ENCODE measurements at places on chromosomes 11 and 22. TPM values are rescaled to one million over a fixed set of nuclear protein-coding genes. Genes with fewer than 3 reads are reported as not detected.

Gene GRAP2
- total RNA-seq, result 1.2 TPM

Gene SHISA8
- total RNA-seq, result not detected

Gene XNDC1N
- 7.8 TPM for total RNA-seq

Gene CTSW
- not detected for total RNA-seq

Gene SHANK3
- total RNA-seq, result 10.1 TPM

Gene IGLL1
- total RNA-seq, result not detected

Gene NAV2
- total RNA-seq, result 17.6 TPM

Gene PLEKHB1
- total RNA-seq, result 4.5 TPM

Gene DEUP1
- total RNA-seq, result 0.91 TPM

Gene BTBD18
- not detected for total RNA-seq

- DNase-seq, result no peak
Measured at GRCh38 chr22:26139310-26139709, 30.0 kb upstream of the SEZ6L start.

- DNase-seq, result peak; percentile 18
Measured at GRCh38 chr11:130001461-130002351, 929 bp downstream of the PRDM10 start.

- DNase-seq, result no peak
Measured at GRCh38 chr11:101553891-101554292, 29.9 kb downstream of the TRPC6 start.

DNA sequence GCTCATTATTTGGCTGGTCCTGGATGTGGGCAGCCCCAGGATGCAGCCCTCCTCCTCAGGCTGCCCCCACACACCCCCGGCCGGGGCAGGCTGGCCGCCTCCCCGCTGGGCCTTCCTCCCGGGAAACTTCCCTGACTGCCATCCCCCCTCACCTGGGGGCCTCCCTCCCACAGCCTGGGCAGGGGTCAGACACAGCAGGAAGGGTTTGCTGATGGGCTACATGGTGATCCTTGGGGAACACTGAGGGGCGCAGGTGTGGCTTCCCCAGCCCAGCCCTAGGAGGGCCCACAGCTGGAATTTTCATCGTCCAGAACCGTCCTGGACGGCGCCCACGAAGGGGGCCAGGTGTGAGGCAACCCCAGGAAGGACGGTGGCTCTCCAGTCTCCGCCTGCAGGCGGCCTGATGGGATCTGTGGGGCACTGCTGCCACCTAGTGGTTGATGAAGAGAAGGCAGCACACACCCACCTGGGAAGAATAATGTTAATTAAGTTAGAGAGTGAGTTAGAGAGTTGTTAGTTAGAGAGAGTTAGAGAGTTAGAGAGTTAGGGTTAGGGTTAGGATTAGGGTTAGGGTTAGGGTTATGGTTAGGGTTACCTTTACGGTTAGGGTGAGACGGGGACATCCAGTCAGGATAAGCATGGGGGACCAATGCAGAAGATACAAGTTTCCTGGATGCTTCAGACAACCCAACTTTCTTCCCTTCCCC is 75.9 kb upstream of the PRR5 start:
- DNase-seq, result no peak

- peak; percentile 20 for DNase-seq
Measured at GRCh38 chr11:65500387-65501185, 1.7 kb downstream of the MALAT1 start.

GRCh38 chr22:32545801-32546200 is 71.2 kb downstream of the FBXO7 start:
- peak; percentile 44 for DNase-seq

- DNase-seq, result peak; percentile 82
Measured at GRCh38 chr22:26756675-26757293, 99.4 kb downstream of the MIAT start.

DNA sequence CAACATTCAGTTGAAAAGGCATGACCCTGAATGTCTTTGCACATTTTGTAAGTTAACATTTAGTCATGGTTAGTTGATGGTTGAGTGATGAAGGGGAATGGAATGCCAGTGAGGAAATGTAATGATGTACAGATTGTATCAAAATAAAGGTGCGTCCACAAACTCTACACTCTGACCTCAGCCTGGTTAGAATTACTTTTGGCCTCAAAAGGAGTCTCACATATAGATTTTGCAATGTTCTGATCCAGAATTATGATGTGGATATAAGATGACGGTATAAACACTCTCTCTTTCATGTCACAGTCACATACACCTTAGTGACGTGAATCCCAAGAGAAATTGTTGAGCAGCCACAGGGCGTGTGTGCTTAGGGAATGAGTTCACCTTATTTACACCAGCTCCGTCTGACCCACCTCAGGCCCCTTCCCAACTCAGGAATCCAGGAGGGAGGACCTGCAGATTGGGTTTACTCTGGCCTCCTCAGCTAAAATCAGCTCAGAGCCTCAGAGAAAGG is 100.1 kb downstream of the RDX start:
- peak; percentile 84 for DNase-seq

GRCh38 chr11:128735935-128736605 is 42.2 kb downstream of the FLI1 start:
- DNase-seq, result no peak

DNA sequence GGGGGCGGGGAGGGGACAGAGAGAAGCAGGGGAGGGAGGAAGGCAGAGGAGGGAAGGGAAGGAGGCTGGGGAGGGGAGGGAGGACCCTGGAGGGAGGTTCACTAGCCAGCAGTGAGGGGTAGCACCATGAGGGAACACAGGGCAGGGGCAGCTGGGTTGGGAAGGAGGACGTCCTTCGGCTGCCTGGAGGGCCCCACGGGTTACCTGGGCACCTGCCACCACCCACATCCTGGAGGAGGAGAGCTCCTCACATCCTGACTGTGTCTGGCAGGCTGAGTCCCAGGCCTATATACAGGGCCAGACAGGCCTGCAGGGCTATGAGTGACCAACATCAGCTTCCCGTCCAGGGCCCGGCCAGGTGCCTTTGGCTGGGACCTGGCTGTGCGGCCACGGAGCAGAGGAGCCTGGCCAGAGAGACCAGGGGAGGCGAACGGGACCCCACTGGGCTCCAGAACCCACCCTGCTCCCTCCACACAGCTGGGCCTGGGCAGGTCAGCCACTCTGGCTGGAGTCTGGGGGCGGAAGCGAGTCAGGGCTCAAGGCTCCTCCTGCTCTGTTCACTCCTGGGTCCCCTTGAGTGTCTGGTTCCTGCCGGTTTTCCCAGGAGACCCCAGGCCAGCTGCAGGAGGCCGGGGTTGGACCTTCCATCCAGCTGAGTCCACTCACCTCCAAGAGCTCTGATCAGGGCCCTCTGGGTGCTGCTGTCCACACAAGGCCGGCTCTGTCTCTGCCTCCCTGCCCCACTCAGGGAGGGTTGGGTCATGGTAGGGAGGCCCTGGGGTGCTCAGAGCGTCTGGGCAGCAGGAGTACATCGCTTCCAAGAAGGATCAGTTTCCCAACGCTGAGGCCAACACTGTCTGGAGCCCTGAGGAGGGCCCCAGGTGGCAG is 677.7 kb downstream of the BRD1 start:
- no peak for DNase-seq

- no peak for DNase-seq
Measured at GRCh38 chr22:17906978-17907747, 117.2 kb downstream of the MICAL3 start.

DNA sequence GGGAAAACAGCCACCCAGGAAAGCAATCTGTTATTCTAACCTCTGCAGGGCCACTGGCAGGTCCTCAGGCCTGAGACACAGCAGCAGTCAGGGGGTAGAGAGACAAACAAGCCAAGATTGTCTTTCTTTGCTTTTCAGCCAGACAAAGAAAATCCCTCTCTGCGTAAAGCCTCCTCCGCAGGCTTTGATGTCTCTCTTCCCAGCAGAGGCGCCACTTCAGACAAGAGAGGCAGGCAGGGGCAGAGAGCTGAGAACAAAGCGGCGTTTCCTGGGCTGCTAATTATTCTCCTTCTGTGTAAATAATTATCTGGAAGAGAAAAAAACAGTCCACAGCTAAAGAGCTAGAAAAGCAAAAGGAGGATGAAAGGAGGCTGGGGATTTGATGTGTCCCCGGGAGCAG is 102.7 kb upstream of the SEZ6L start:
- no peak for DNase-seq

DNA sequence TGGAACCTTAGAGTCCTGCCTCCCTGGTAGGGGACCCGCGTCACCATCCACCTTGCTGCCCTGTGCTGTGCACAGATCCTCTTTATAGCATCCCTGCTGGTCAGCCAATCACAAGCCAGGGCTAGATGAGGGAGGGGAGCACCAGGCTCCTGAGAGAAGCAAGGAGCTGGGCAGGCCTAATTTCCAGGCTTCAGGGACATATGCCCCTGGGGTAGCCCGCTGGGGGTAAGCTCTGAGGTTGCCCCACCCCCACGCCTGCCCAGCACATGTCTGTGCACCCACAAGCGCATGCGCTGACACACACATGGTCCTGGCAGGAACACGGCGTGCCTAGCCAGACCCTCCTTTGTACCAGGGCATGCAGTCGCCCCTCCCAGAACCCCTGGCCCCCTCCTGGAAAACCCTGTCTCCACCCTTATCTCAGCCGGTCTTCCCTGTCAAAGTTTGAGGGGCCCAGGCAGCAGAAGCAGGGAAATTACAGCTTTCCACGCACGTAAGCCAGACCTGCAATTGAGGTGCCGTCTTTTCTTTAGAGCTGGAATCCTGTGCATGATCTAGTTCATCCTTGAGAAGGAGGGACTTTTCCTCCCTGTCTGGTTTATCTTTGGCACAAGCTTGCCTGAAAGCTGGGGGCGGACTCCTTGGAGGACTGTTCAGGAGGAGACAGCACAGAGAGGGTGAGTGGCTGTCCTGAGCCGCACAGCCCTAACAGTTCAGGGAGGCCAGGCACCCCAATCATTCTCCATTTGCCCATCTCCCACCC is 2.1 kb downstream of the SSTR3 start:
- DNase-seq, result no peak

DNA sequence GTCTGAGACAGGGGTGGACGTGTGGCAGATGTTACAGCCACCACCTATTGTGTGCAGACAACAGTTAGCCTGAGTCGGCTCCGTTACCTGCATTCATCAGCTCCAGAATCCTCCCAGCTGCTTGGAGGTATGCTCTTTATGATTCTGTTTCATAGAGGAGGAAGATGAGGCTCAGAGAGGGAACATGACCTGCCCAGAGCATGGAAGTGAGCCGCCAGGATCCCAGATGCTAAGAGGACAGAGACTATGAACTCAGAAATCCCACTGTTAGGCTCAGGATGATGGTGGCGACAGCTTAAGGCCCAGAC is 1.5 kb downstream of the EMID1 start:
- DNase-seq, result no peak

DNA sequence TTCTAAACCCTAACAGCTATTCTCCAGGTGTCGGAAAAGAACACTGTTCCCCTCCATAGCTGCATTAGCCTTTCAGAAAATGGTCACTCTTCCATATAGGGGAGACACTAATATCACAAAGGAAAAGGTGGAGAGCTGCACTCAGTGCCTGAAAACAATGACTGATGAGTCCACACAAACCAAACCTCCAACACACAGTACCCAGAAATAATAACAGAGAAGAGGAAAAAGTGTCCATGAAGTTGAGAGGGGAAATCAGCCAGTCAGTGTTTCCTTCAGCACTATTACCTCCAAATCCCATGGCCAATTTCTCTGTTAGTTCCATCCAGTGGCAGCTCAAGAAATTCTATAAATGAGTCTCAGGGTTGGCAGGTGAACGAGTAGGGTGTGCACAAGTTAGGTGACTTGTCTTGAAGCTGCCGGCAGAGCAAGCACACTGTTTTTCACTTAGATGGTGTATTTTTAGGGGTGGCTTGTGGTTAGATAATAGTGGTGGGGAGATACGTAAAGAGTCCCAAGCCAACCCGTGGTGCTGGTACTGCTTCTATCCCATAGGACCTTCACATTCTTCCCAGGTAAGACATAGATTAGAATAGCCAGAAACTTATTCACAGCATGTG is 84.5 kb upstream of the CHRM4 start:
- DNase-seq, result no peak

- DNase-seq, result no peak
Measured at GRCh38 chr11:69333149-69333710, 39.3 kb downstream of the MYEOV start.

GRCh38 chr22:32079130-32080089 is 36.3 kb downstream of the SLC5A1 start:
- DNase-seq, result peak; percentile 75

DNA sequence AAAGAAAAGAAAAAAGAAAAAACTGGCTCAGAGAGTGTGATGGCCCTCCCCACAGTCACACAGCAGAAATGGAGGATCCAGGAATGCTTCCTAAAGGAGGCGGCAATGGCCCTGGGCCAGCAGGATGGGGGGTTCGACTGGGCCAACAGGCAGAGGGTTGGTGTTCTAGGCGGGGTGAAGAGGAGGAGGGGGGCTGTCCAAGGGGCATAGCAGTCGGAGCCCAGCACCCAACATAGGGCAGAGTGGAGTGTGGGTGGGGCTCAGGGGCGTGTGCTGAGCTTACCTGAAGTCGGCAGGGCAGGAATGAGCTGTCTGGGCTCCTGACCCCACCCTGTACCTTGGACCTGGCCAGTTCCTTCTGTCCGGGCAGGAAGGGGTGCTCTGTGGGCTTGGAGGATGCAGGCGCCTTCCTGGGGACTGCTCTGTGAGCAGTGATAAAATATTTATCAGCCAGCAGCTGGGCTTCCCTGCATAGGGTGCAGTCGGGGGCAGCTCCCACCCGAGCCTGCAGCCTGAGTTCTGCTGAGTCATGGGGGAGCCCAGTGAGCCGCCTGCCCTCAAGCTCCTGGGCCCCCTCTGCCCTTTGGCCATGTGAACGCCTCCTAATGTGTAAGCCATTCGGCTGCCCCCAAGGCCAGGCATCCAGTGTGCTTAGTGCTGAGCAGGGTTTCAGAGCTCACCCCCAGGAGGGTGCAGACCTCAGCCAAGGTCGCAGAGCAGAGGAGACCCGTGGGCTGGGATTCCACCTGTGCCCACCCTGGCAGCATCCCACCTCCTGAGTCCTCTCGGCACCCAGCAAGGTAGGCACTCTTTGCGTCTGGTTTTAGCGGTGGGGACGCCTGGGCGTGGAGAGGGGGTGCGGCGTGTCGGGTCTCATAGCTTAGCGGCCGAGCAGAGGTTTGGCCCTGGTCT is 25.3 kb upstream of the PRR5 start:
- no peak for DNase-seq

GRCh38 chr22:50282361-50283155 is 12.4 kb upstream of the MAPK11 start:
- DNase-seq, result peak; percentile 78

- peak; percentile 93 for DNase-seq
Measured at GRCh38 chr11:113664069-113664980, 41.8 kb downstream of the TMPRSS5 start.

- peak; percentile 41 for DNase-seq
Measured at GRCh38 chr11:123261345-123262106, 66.5 kb upstream of the CLMP start.

DNA sequence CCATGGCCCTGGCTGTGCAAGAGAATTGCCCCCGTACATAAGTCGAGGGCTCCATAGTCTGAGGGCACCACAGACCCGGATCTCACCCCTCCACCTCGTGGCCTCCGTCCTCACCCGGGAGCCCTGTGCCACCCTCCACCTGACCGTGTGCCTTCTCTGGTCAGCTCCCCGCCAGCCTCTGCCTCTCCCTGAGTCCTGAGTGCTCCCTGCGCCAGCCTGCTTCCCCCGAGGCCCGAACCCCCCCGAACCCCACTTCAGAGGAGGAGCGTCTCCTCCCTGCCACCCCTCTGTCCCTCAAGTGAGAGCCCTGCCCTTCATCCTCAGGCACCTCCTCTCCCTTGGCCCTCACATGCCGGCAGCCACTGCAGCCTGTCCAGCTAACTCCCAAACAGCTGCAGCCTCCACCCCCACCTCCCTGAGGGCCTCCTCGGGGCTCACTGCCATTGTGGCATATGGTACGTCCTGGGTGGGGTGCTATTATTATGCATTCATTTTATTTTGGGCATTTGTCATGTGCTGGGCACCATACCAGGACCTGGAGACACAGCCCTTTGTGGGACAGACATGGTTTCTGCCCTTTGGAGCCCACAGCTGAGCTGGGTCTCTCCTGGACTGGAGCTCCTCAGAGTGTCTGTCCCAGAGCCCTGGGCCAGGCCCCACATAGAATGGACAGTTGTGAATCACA is 67.2 kb downstream of the MYO7A start:
- no peak for DNase-seq

All from astrocyte (in vitro differentiated cells and primary cell).